NCI-H187 (cell line): ENCODE measurements at places on chromosomes 5 and 9.

DNA sequence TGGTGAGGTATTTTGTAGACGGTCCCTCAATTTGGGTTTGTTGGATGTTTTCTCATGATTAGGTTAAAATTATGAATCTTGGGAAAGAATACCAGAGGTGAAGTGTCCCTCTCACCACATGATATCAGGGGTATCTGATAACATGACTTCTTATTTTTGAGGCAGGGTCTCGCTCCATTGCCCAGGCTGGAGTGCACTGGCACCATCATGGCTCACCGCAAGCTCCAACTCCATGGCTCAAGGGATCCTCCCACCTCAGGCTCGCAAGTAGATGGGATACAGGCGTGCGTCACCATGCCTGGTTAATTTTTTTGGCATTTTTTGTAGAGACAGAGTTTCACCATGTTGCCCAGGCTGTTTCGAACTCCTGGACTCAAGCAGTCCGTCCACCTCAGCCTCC is 24.1 kb downstream of the SPRY4 start:
- no peak for DNase-seq

- no peak for DNase-seq
These were observed 165.0 kb downstream of the DROSHA start for GRCh38 chr5:31366941-31367340.

- DNase-seq = no peak
These were observed 16.8 kb downstream of the MGAT1 start for GRCh38 chr5:180785794-180786221.

- no peak for DNase-seq
These were observed 22.6 kb downstream of the PRRT1B start for GRCh38 chr9:131567910-131568309.

DNA sequence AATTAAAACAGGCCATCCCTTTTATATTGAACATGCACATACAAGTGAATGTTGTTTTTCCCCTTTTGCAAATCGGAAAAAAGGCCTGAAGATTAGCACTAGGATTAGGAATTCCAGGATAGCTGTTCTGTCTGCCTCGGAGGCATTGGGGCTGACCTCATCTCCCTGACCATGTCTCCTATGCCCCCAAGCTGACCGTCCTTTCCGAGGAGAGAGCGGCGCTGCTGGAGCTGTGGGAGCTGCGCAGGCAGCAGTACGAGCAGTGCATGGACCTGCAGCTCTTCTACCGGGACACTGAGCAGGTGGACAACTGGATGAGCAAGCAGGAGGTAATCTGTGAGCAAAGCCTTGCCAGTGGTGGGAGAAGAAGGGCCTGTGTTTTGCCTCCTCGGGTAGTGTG is 28.3 kb downstream of the SPTAN1 start:
- no peak for DNase-seq

- DNase-seq = no peak
These were observed 975 bp downstream of the AGXT2 start for GRCh38 chr5:35046774-35047173.

DNA sequence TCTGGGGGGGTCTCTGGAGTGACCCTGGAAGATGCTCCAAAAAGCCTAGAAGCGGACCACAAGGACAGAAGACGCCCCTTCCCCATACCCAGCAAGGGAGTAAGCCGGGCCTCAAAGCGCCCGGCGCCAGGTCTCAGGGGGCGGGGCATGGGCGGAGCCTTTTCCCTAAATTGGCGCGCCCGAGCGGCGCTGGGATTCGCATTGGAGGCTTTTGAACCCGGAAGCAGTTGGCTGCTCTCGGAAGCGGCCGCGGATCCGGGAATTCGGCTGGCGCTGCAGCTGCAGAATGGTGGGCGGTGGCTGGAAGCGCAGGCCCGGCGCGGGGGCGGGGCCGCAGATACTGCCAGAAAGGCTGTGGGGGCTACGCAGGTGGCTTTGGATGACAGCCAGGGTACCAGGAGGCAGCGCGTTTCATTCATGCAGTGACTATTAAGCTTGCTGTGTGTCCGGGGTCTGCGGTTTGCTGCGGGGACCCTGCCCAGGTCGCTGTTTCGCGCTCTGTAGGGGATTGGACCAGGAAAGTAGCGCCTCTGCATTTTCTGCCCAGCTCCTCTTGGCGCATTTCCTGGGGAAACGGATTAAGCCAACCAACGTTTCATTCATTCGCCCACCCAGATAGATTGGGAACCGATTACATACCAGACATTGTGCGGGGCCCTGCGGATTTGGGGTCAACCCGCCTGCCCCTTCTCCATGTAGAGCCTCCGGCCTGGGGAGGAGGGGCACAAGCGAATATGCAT is 83.0 kb upstream of the FREM1 start:
- DNase-seq = no peak

DNA sequence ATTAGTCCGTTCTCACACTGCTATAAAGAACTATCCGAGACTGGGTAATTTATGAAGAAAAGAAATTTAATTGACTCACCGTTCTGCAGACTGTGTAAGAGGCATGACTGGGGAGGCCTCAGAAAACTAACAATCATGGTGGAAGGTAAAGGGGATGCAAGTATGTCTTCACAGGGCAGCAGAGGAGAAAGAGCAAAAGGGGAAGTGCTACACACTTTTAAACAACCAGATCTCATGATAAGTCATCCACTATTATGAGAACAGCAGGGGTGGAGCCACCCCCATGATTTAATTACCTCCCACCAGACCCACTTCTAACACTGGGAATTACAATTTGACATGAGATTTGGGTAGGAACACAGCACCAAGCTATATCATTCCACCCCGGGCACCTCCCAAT is 26.6 kb downstream of the FST start:
- no peak for DNase-seq

- DNase-seq = peak; percentile 78
These were observed 14.3 kb upstream of the MGAT1 start for GRCh38 chr5:180816608-180817534.

GRCh38 chr5:32082701-32083100 is 91.4 kb downstream of the GOLPH3 start:
- no peak for DNase-seq

DNA sequence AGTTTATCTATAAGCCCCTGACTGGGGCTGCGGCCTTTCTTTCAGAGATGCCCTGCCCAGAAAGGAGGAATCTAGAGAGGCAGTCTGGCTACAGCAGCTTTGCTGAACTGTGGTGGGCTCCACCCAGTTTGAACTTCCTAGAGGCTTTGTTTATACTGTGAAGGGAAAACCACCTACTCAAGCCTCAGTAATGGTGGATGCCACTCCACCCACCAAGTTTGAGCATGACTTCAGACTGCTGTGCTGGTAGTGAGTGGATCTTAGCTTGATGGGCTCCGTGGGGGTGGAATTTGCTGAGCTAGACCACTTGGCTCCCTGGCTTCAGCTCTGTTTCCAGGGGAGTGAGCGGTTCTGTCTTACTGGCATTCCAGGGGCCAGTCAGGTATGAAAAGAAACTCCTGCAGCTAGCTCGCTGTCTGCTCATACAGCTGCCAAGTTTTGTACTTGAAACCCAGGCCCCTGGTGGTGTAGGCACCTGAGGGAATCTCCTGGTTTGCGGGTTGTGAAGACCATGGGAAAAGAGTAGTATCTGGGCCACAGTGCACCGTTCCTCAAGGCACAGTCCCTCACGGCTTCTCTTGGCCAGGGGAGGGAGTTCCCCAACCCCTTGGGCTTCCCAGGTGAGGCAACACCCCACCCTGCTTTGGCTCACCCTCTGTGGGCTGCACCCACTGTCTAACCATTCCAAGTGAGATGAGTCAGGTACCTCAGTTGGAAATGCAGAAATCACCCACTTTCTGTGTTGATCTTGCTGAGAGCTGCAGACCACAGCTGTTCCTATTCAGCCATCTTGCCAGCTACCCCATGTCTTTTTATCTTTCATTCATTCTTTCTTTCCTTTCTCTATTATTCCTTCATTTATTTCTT is 211.8 kb upstream of the C9orf72 start:
- no peak for DNase-seq

DNA sequence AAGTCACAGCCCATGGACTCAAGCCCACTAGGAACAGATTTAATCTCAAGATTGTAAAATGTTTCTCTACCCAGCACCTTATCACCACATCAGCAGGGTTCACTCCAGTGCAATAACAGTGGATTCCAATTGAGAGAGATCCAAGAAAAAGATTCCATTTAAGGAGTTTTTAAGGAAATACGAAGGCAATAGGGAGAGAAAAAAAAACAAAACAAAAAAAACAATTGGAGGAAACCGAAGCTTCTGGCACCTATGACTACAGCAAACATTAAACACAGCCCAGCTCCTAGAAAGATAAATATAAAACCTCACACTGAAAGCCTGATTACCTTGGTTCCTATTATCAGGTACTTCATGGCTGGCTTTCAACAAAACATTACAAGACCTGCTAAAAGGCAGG is 192.7 kb downstream of the DAB2IP start:
- no peak for DNase-seq

DNA sequence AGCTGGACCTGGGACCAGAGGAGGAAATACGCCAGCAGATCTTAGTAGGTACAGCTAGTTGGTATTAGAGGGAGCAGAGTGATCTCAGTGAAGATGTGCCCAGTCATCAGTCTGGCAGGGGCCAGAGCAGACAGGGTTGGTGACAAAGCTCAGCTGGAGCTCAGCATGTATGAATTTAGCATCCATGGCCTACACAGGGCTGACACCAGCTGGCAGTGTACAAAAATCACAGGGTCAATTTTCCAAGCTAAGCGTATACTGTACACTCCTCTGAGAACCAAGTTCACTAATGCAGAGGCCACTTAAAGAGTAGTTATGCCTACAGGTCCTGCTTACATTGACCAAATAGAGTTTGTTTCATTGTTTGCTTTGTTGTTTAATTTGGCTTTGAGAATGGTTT is 146.6 kb downstream of the SLC24A2 start:
- no peak for DNase-seq

- no peak for DNase-seq
These were observed 94.6 kb upstream of the RANBP6 start for GRCh38 chr9:6109986-6110385.

DNA sequence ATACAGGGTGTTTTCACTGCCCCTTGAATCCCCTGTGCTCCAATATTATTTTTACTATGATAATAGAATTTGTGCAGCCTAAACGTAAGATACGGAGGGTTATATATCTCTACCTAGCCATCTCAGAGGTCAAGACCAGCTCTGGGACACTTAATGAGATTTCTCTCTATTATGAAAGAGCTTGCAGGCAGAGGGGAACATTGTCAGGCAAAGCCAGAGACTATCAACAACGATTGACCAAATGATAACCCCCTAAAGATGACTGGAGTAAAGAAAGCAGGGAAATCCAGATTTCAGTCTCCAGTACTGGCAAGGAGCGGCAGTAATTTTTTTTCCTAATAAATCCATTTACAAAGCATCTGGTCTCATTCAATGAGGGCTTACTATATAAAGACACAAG is 59.8 kb upstream of the LPAR1 start:
- DNase-seq = no peak

DNA sequence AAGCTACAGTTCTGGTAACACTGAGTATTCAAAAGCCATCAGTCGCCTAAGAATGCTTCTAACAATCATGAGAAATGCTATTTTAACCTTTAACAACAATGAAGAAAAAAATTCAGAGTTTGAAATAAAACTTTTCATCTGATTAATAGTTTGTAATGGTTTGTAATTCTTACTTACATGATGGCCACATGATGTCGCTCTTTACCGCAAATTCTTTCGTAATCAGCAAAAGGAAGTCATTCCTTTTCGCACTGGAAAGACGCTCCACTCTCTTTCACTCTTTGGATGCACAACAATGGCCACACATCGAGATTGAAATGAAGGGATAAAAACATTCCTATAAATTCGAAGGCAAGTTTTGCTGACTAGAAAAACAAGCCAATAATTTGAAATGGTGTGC is at the start of gene PCDHA7:
TSS of gene PCDHA7 (plus strand) at position 277 of the 400 bp plus-strand sequence. CDS start at position 392, 115 bp downstream.
- DNase-seq = no peak

- DNase-seq = no peak
These were observed 31.4 kb downstream of the ZCCHC7 start for GRCh38 chr9:37151812-37152211.

- DNase-seq = no peak
These were observed 437.7 kb downstream of the SPOCK1 start for GRCh38 chr5:137061382-137061781.

DNA sequence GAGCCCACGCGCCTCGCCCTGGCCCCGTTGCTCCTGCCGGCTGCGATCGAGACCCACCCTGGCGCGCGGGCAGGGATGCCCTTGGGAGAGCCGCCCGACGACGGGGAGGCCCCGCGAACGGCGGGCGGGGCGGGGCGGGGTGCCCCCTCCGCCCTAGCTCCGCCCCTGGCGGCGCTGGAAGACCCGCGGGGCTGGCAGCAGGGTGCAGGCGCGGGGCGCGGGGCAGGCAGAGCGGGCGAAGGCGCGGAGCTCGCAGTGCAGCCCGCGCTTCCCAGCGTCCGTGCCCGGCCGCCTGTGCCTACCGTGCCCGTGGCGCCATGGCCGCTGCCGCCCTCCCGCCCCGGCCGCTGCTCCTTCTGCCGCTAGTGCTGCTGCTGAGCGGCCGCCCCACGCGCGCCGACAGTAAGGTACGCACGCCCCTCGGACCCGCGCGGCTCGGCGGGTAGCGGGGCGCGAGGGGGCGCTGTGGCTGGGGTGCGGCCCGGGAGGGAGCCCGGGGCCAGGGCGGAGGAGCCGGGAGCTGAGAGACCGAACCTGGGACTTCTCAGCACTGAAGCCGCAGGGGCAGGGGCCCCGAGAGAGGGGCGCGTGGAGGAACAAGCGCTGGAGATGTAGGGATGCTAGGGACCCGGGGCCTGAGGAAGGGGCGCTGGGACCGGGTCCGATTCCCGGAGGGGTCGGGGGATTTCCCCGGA is at the start of gene OLFML2A:
TSS of gene OLFML2A (plus strand) at position 180 of the 695 bp plus-strand sequence. CDS start at position 318, 138 bp downstream.
- DNase-seq = no peak

GRCh38 chr9:8136477-8136876 is 336.9 kb upstream of the DMAC1 start:
- no peak for DNase-seq

- no peak for DNase-seq
These were observed 1486.8 kb upstream of the C9orf72 start for GRCh38 chr9:29060041-29060440.

GRCh38 chr5:147648597-147648996 is 133.9 kb downstream of the JAKMIP2 start:
- DNase-seq = no peak

GRCh38 chr5:113056988-113057387 is 80.4 kb downstream of the DCP2 start:
- no peak for DNase-seq

DNA sequence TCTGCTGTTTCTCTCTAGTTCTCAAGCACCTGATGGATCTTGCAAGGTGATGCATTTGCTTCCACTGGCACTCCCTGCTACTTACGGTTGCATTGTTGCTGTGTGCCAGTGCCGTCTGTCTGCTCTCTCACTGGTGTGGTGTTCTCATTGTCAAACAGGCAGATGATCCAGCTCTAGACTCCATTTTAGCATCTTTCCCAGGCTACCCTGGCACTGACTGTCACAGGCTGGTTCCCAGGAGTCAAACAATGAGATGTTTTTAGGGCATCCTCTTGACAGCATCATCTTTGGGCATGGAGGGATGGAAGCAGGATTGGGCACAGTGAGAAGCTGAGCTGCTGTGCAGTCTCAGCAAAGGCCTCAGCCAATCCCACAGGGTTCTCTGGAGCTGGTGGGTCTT is 12.9 kb downstream of the MTRR start:
- DNase-seq = no peak

DNA sequence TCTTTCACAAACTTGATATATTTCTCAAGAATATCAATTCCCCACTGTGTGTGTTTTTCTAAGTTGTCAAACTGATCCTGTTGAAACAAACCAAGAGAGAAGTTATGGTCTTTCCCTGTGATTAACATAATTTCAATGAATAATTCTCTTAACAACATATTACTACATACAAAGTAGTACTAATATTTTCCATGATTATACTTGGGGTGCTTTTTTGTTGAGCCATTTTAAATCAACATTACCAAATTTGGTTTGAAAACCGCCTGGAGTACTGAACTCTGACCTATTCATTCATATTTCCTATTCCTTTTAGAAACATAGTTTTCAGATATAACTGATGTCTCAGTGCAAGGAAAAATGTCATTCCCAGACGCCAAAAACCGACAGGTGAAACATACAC is 48.1 kb downstream of the FNBP1 start:
- DNase-seq = no peak
